ENCODE measurements at places on chromosomes 12 and 14. TPM values are rescaled to one million over a fixed set of nuclear protein-coding genes. Genes with fewer than 3 reads are reported as not detected.

GRCh38 chr14:34187519-34188044 is 236.7 kb upstream of the EGLN3 start:
- no peak for DNase-seq

GRCh38 chr14:49220492-49220891 is 365.7 kb downstream of the RPS29 start:
- DNase-seq: no peak

Gene ITGA7
- total RNA-seq: 0.88 TPM

- DNase-seq: no peak
Observed at GRCh38 chr14:105473033-105473676, 1.5 kb upstream of the CRIP2 start.

- DNase-seq: no peak
Observed at GRCh38 chr12:88546226-88546625, 34.0 kb downstream of the KITLG start.

Gene KRT82
- not detected for total RNA-seq

Gene CYP27B1
- total RNA-seq: 0.48 TPM

Gene POU6F1
- total RNA-seq: 2.9 TPM

DNA sequence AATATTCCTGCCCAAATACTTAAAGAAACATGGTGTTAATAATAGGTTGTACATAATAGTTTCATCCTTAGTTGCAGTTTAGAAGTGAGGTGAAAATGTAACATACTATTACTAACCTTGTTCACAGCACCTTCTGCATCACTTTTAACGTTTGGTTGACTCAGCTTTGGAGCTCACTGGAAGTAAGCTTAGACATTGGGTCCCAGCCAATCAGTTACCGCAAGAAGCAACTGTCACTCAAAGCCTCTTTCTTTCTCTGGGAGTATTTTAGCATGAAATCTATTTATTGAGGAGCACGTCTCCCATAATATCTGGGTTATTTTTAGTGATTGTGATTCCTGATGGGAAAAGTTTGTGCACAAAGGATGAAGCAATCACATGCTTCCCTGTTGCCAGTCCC is 472.6 kb downstream of the SNAPC1 start:
- no peak for DNase-seq

- peak; percentile 62 for DNase-seq
Observed at GRCh38 chr12:89016970-89017778, 335.1 kb downstream of the DUSP6 start.

DNA sequence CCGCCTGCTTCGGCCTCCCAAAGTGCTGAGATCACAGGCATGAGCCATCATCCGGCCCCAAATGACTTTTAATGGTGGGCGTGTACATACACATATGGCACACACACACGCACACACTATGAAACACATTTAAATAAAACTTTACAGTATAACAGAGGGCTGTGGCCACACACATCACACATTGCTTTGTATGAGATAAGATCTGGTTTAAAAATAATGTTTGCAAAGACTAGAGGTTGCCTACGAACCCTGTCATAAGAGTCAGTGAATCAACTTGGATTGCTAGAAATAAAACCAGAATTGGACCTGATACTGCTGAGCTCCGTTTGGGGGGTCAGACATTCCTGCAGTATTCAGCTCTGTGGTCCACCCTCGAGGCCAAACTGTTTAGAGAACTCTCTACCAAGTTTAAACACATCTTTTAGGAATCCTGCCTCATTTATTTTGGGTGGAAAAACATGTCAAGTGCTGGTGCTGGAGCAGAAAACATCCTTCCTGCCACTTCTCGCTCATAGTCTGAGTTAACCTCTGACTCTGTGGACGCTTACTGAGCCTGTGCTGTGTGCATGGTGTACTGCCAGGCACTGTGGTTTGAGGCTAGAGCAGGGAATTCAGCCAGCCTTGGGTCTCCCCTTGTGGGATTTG is 47.8 kb upstream of the EML1 start:
- peak; percentile 69 for DNase-seq

DNA sequence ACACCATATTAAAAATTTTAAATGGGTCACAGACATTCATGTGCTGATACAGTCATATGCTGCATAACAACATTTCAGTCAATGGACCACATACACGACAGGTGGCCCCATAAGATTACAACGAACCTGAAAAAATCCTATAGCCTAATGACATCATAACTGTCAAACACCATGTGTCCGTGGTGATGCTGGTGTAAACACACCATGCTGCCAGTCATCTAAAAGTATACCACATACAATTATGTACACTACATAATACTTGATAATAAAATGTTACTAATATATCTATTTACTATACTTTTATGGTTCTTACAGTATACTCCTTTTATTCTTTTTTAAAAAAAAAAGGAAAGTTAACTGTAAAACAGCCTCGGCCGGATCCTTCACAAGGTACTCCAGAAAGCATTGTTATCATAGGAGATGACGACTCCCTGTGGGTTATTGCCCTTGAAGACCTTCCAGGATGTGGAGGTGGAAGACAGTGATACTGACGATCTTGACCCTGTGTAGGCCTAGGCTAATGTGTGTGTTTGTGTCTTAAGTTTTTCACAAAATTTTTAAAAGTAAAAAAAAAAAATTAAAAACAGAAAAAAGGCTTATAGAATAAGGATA is 5.0 kb upstream of the TDG start:
- DNase-seq: no peak

GRCh38 chr12:4819654-4820053 is 90.1 kb upstream of the KCNA1 start:
- DNase-seq: peak; percentile 23

DNA sequence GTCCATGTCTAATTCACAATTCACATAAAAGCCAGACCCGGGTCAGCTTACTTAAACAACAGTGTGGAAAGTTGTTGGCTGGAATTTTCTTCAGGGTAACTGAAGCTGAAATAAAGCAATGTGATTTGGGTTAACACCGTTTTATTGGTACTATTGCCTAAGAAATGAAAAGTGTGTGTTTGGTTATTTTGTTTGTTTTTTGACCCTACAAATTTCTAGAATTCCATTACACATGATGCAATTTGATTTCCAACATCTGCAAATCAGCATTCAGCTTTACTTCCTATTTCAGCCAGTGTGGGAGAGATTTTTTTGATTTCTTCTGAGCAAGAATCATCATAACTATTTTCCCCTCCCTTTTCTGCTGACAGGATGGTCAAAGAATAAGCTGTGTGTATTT is 45.7 kb upstream of the CLMN start:
- DNase-seq: no peak

DNA sequence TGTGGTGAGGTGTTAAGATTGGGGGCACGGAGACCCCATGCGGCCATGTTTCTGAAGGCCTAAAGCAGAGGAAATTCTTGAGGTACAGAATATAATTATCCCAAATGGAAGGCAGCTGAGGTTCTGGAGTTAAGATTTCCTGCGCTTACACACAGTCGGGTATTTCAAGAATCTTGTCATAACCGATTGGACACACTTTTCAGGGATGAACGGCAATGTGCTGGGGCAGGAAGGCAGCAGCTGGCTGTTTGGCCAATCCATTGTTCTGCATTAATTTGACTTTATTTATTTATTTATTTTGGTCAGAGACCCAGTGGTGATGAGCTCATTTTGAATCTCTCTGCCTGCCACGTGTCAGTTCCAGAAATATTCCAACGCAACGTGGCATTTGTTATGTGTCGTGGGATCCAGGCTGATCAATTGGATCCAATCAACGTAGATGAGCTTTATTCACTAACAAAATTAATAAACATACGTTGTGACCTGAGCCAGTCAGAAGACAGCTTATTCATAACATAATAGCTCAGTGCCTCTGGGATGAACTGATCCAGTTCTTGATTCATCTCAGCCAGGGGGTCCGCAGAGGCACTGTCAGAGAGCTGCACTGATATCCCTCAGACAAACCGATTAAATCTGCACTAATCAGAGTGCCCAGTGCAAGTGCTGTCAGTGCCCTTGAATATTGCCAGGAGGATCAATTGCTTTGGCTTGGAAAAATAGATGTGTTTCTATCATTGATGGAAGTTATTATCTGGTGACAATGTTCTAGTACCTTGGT is 181.0 kb downstream of the KTN1 start:
- no peak for DNase-seq

DNA sequence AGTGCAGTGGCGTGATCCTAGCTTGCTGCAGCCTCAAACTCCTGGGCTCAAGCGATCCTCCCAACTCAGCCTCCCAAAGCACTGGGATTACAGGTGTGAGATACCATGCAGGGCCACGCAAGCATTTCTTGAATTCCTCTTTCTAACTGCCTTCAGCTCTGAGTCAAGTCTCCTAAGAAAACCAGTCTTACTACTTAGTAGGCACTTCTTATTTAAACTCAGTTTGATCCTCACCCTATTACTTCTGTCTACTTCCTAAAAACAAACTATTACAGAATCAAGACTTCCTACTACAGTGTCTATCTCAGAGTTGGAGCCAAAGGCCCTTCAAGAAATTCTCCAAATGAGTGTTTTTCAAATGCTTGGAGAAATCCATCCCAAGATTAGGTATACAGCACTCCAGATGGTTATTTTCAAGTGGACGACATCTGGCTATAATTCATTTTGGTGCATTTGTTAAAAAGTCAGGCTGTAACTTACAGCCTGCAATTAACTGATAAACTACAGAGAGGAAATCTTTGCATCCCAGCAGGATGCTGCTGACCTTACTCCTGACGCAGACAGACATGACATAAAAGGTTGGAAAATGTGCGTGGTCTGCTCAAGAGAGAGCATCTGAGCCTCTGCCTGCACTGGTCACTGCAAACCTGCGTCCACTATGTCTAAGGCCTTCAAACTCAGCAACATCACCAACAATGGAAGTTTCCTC is 34.7 kb downstream of the SSH1 start:
- no peak for DNase-seq

DNA sequence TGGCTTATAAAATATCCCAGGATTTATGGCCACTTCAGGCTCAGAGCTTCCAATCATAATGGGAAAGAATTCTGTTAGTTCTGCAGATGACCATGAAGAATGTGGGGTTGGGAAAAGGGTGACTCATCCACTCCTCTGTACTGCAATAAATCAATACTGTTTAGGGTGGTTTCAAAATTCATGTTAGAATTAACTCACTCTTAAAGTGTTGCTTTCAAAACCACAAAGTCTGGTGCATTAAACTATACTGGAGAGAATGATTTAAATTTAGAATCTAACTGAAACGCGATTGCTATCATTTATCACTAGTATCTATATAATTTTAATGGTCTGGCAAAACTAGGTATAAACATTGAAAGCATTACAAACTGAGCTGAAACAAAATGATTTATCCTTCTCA is 798 bp downstream of the CCDC198 start:
- peak; percentile 45 for DNase-seq

All from H4 (cell line).